ENCODE measurements at places on chromosomes 5 and 9.

DNA sequence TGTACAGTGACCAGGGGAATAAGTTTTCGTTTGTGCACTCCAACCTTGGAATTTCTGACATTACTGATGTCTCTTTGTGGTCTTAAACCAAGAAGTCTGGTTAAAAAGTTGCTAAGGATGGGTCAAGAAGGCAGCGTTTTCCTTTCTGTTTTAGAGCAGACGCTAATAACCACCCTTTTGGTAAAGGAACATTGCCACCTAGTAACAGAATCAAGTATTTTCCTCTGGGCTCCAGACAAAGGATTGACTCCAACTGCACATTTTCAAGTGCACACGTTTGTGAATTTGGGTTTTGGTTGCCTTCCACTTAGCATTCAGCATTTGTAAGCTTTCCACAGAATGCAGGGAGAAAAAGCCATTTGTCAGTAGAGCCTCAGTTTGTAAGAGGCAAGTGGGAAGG is 22.2 kb upstream of the CEP78 start:
- no peak for DNase-seq

- DNase-seq: peak; percentile 28
These were observed 176.7 kb upstream of the ZNF608 start for GRCh38 chr5:124923131-124923530.

DNA sequence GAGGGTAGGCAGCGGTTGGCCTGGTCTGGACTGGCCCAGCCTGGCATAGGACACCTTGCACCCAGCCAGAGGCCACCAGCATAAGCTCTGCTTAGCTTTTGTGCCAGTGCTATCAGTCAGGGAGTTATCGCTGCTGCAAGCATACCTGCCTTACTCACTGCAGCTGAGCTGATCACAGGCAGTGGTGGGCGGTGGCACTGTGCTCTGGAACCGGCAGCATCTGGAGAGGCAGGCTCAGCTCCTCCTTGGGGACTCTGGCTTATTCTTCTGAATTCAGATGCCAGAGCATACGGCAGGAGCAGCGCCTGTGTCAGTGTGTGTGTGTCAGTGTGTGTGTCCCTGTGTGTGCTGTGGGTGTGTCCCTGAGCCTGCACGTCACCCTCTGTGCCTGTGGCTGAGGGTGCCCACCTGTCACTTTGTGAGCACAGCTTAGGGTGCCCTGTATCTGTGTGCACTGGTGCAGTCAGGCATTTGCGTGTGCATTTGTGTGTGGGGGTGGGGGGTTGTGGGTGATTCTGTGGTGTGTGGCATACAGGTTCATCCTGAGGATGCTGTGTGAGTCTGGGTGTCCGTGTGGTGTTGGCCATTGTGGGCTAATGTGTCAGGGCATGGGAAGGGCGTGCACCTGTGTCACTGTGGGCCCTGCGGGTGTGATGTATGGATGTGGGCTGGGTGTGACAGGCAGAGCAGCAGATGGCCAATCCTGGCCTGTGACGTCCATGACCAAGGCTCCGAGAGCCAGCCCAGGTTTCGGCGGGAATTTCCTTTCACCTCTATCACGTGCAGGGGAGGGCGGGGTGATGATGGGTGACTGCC is 23.5 kb downstream of the LMX1B start:
- peak; percentile 58 for DNase-seq

- DNase-seq: no peak
These were observed 24.0 kb upstream of the C5orf63 start for GRCh38 chr5:127097278-127097677.

- DNase-seq: no peak
These were observed 176.3 kb downstream of the MAN2A1 start for GRCh38 chr5:109866051-109866450.

GRCh38 chr9:20070336-20070735 is 281.5 kb upstream of the SLC24A2 start:
- no peak for DNase-seq

GRCh38 chr9:133927041-133927440 is 65.1 kb downstream of the VAV2 start:
- DNase-seq: no peak

DNA sequence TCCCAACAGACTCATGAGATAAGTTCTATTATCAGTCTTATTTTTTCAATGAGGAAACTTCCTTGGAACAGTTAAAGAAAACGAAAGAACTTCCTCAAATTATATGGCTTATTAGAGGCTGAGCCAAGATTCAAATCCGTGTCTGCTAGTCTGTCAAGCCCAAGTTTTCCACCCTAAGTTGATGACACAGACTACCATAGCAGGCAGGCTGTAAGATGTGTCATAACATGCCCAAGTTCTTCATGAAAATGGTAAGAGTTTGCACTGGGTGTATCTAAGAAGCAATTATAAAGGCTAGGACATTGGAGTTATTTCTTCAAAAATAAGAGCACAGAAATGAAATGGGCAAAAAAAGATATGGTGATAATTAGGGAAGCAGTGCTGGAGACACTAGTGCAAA is 634.5 kb downstream of the BRINP1 start:
- DNase-seq: no peak

- DNase-seq: peak; percentile 30
These were observed 18.8 kb downstream of the SMIM32 start for GRCh38 chr5:136174021-136174659.

Data from retina (tissue), 1 donor.